ENCODE measurements at places on chromosomes 4 and X.
A peak's percentile ranks its signal among the peaks of the same experiment; 100 is the strongest.

DNA sequence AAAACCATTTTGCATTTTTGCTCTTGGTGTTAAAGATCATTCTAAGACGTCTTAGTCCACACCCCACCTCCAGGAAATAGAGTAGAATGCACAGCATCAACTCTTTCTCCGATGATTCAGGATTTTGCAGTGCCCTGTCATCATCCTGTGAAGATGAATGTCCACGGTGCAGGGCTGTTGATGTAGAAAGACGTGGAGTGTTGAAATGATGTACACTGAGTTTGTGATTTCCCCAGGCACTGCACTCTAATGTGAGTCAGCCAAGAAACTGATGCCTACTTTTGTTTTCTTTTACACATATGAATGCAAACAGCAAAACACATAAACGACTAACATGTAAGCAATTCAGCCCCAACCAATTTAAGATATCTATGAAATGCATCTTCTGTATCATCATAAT lies 10.5 kb downstream of the LGI2 start:
- no peak overlapping the region for H3K27ac ChIP-seq
- H3K36me3 ChIP-seq = no peaks in the 10 kb centered on the region
- no peak overlapping the region for H3K4me3 ChIP-seq
- H3K4me1 ChIP-seq = 0 out of 2 replicates have a peak, but pooled peaks cover 4% of the 10 kb centered on the region
- peaks cover 19% of the 10 kb centered on the region for H3K27me3 ChIP-seq

DNA sequence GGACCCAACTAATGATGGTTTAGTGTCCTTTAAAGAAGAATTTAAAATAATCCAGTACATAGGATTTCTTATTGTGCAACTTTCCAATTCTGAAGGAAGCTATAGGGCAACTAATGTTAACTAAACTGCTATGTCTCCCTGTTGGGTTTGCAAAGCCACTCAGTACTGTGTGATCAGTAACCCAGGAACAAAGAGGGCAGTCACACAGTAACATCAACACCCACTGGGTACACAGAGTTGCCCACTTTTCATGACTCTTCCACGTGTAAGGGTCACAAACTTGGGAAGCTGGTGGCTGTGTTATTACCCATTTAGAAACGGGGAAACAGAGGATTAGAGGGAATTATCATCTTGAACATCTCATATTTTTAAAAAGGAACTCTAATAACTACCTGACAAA lies 555.0 kb upstream of the DIPK2B start:
- no peaks in the 10 kb centered on the region for H3K4me1 ChIP-seq
- peak overlapping the region; percentile 88 for H3K27ac ChIP-seq
- peaks cover 85% of the 10 kb centered on the region for H3K36me3 ChIP-seq
- no peak for DNase-seq
- no peak overlapping the region for H3K4me3 ChIP-seq

GRCh38 chr4:56857601-56858309 lies 36.3 kb upstream of the SPINK2 start:
- no peaks in the 10 kb centered on the region for H3K4me1 ChIP-seq
- no peaks in the 10 kb centered on the region for H3K36me3 ChIP-seq
- no peaks in the 10 kb centered on the region for H3K27me3 ChIP-seq
- no peak overlapping the region for H3K4me3 ChIP-seq

DNA sequence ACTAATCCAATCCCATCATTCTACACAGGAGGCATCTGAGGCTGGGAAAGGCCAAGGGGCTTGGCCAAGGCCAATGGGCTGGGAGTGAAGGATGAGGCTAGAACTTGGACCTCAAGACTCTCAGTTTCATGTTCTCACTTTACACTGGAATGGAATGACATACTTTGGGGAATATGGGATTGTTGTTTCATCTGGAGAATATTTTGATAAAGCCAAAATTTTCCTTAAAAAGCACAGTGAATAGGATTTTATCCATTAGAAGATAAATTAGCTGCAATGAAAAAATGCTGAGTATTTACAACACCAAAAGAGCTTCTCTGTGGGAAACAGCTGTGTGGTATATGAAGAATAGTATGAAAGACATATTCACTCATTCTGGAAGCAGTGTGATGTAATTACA lies 29.3 kb downstream of the SMIM20 start:
- no peaks in the 10 kb centered on the region for H3K27me3 ChIP-seq
- H3K27ac ChIP-seq = no peak overlapping the region
- H3K4me1 ChIP-seq = no peaks in the 10 kb centered on the region
- no peak overlapping the region for H3K4me3 ChIP-seq
- DNase-seq = no peak

GRCh38 chrX:121161501-121161933 lies 114.1 kb downstream of the GLUD2 start:
- no peak overlapping the region for H3K27ac ChIP-seq
- no peak overlapping the region for H3K4me3 ChIP-seq
- H3K27me3 ChIP-seq = peaks cover 3% of the 10 kb centered on the region
- DNase-seq = no peak

GRCh38 chrX:14064626-14065432 lies 35.1 kb upstream of the GEMIN8 start:
- H3K4me3 ChIP-seq = 0 out of 2 replicates have a peak overlapping the region, but pooled peaks have one; percentile 2
- no peaks in the 10 kb centered on the region for H3K4me1 ChIP-seq
- no peak overlapping the region for H3K27ac ChIP-seq
- no peaks in the 10 kb centered on the region for H3K36me3 ChIP-seq
- DNase-seq = no peak

DNA sequence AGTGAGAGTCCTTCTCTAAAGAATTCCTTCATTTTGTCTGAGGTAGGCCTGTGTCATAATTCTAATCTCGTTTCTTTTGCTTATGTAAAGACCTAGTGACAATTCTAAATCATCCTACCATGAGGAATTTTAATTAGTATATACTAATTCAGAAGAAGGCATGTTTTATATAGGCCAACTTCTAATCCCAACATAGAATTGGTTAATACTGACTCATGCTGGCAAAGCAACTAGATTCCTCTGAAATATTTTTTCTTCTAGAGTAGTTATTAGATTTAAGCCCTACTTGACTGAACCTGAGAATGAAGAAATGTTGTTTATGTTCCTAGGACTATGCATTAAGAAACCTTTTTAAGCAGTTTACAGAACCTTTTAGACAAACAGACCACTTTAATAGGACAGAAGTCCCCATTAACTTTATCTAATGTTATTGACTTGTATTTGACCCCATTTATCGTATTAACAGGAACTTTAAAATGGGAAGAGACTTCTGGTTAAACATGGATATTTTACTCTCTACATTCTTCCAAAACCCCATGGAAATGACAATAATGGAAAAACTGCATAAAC lies 56.1 kb upstream of the EIF1AX start:
- peaks cover 27% of the 10 kb centered on the region for H3K36me3 ChIP-seq
- no peaks in the 10 kb centered on the region for H3K27me3 ChIP-seq
- no peaks in the 10 kb centered on the region for H3K4me1 ChIP-seq
- no peak for DNase-seq

DNA sequence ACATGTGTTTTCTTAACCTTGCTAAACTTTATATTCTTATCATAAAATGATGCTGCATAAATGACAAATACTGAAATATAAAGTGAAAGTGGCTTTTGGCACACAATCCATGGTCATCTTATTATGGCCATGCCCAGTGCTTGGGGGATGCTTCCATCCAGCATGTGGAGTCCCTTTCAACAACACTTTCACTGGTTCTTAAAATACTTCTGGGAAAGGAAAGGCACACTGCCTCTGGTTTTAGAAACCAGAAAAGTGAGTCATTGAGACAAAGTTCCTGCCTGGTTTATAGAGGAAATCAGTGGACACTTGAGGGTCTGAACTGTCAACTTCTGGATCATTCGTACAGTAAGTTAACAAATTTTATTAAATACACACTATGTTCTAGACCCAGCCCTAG lies 248.0 kb upstream of the ADAMTS3 start:
- no peaks in the 10 kb centered on the region for H3K27me3 ChIP-seq
- no peak overlapping the region for H3K4me3 ChIP-seq
- peaks cover 8% of the 10 kb centered on the region for H3K4me1 ChIP-seq
- no peaks in the 10 kb centered on the region for H3K36me3 ChIP-seq
- DNase-seq = no peak

DNA sequence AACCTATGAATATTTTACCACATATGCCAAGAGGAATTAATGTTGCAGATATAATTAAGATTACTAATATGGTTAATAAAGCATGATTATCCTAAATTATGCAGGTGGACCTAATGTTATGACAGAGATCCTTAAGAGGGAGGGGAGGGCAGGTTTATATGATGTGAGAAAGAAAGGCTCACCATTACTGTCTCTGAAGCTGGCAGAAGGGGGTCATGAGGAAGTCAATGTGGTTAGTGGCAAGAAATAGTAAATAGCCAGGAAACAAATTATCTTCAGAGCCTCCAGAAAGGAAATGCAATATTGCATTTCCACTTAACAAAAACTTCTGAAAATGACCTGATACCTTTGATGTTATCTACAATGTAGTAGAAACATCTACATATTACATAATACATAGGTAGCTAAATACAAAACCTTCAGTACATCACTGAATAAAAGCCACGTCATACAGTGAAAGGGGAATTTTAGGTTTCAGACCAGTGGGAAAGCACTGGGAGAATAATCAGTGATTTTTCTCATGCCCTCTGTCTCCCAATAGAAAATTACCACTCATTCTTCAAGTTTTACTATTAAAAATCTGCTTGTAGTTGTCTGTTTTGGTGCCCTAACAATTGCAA lies 609.2 kb downstream of the SPOCK3 start:
- H3K27me3 ChIP-seq = no peaks in the 10 kb centered on the region
- H3K4me1 ChIP-seq = no peaks in the 10 kb centered on the region
- H3K27ac ChIP-seq = no peak overlapping the region
- no peak for DNase-seq

GRCh38 chrX:41300758-41301437 lies 33.1 kb upstream of the DDX3X start:
- no peak overlapping the region for H3K4me3 ChIP-seq
- H3K36me3 ChIP-seq = no peaks in the 10 kb centered on the region
- no peaks in the 10 kb centered on the region for H3K27me3 ChIP-seq

GRCh38 chr4:37051866-37052265 lies 192.7 kb upstream of the NWD2 start:
- no peak for DNase-seq
- no peak overlapping the region for H3K27ac ChIP-seq
- no peaks in the 10 kb centered on the region for H3K4me1 ChIP-seq
- peaks cover 7% of the 10 kb centered on the region for H3K27me3 ChIP-seq
- H3K4me3 ChIP-seq = no peak overlapping the region

- no peaks in the 10 kb centered on the region for H3K27me3 ChIP-seq
- H3K36me3 ChIP-seq = peaks cover 7% of the 10 kb centered on the region
- no peak for DNase-seq
Observed at GRCh38 chr4:156875704-156876103, 95.9 kb downstream of the PDGFC start.

- DNase-seq = no peak
- H3K4me3 ChIP-seq = no peak overlapping the region
- peaks cover 19% of the 10 kb centered on the region for H3K4me1 ChIP-seq
- no peaks in the 10 kb centered on the region for H3K36me3 ChIP-seq
Observed at GRCh38 chr4:54104907-54105306, 4.9 kb downstream of the GSX2 start.

DNA sequence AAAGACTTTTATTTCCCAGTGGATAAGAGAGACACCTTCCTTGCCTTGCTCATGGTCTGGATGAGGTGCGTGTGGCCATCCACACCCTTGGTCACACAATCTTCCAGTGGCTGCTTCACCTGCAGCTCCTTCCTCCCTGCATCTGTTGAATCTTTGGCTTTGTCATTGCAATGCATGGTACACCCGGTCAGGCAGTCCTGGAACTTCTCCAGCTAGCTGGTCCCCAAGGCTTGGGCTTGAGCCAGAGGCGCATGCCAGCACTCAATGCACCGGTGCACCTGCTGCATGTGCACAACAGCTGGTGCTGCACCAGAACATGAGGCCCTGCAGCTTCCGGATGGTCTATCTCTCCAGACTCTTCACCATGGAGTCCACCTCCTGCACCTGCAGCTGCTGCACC lies 31.7 kb downstream of the SCML1 start:
- no peaks in the 10 kb centered on the region for H3K36me3 ChIP-seq
- H3K27me3 ChIP-seq = peaks cover 11% of the 10 kb centered on the region
- no peak for DNase-seq
- no peak overlapping the region for H3K27ac ChIP-seq
- no peaks in the 10 kb centered on the region for H3K4me1 ChIP-seq
- H3K4me3 ChIP-seq = no peak overlapping the region

DNA sequence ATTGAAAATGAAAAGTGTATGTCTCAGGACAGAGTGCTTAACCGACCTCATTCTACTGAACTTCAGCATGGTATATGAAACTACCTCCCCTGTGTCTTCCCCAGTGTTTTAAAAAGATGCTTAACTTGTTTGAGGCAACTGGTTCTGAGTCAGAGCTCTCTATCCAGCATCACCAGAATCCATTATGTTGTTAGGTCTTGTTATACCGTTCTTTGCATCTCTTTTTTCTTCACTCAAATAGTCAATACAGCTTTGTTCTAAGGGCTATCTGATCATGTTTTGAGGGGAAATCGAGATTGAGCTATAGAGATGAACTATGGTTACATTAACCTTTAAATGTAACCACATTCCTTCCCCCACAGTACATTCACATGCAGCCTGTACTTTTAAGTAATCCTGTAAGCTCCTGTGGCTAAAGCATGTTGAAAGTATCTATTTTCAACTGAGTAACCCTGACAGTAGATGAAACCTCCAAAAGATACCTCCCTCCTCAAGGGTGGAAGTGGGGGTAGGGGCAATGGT lies 514.4 kb downstream of the RPA4 start:
- H3K27me3 ChIP-seq = no peaks in the 10 kb centered on the region
- H3K4me3 ChIP-seq = no peak overlapping the region
- H3K4me1 ChIP-seq = no peaks in the 10 kb centered on the region
- H3K27ac ChIP-seq = no peak overlapping the region
- no peak for DNase-seq

- H3K36me3 ChIP-seq = no peaks in the 10 kb centered on the region
- no peaks in the 10 kb centered on the region for H3K27me3 ChIP-seq
- H3K4me1 ChIP-seq = peaks cover 3% of the 10 kb centered on the region
- peak overlapping the region; percentile 86 for H3K27ac ChIP-seq
- H3K4me3 ChIP-seq = no peak overlapping the region
Observed at GRCh38 chr4:20017777-20018115, 234.0 kb upstream of the SLIT2 start.

- H3K36me3 ChIP-seq = no peaks in the 10 kb centered on the region
- no peak for DNase-seq
- H3K4me3 ChIP-seq = no peak overlapping the region
- no peaks in the 10 kb centered on the region for H3K27me3 ChIP-seq
Observed at GRCh38 chrX:11196476-11196875, 85.3 kb downstream of the HCCS start.

GRCh38 chr4:95510145-95510544 lies 38.6 kb downstream of the UNC5C start:
- peak overlapping the region; percentile 96 for H3K27ac ChIP-seq
- no peak for DNase-seq
- no peak overlapping the region for H3K4me3 ChIP-seq
- no peaks in the 10 kb centered on the region for H3K27me3 ChIP-seq
- peaks cover 13% of the 10 kb centered on the region for H3K4me1 ChIP-seq
- no peaks in the 10 kb centered on the region for H3K36me3 ChIP-seq

- peaks cover 17% of the 10 kb centered on the region for H3K36me3 ChIP-seq
- H3K27me3 ChIP-seq = no peaks in the 10 kb centered on the region
- H3K4me3 ChIP-seq = no peak overlapping the region
- no peak for DNase-seq
- peaks cover 19% of the 10 kb centered on the region for H3K4me1 ChIP-seq
- H3K27ac ChIP-seq = no peak overlapping the region
Observed at GRCh38 chr4:173314715-173315114, 19.4 kb downstream of the HMGB2 start.

All from SK-N-SH (cell line).